HEK293T (cell line): ENCODE measurements at places on chromosomes 3 and 15.

DNA sequence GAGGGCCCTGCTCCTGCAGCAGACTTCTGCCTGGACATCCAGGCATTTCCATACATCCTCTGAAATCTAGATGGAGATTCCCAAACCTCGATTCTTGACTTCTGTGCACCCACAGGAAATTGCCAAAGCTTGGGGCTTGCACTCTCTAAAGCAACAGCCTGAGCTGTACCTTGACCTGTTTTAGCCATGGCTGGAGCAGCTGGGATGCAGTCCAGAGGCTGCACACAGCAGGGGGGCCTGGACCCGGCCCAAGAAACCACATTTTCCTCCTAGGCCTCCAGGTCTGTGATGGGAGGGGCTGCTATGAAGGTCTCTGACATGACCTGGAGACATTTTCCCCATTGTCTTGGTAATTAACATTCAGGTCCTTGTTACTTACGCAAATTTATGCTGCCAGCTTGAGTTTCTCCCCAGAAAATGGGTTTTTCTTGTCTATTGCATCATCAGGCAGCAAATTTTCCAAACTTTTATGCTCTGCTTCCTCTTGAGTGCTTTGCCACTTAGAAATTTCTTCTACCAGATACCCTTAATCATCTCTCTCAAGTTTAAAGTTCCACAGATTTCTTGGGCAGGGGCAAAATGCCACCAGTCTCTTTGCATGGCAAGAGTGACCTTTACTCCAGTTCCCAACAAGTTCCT is 11.8 kb upstream of the MYO5A start:
- DNase-seq: no peak

DNA sequence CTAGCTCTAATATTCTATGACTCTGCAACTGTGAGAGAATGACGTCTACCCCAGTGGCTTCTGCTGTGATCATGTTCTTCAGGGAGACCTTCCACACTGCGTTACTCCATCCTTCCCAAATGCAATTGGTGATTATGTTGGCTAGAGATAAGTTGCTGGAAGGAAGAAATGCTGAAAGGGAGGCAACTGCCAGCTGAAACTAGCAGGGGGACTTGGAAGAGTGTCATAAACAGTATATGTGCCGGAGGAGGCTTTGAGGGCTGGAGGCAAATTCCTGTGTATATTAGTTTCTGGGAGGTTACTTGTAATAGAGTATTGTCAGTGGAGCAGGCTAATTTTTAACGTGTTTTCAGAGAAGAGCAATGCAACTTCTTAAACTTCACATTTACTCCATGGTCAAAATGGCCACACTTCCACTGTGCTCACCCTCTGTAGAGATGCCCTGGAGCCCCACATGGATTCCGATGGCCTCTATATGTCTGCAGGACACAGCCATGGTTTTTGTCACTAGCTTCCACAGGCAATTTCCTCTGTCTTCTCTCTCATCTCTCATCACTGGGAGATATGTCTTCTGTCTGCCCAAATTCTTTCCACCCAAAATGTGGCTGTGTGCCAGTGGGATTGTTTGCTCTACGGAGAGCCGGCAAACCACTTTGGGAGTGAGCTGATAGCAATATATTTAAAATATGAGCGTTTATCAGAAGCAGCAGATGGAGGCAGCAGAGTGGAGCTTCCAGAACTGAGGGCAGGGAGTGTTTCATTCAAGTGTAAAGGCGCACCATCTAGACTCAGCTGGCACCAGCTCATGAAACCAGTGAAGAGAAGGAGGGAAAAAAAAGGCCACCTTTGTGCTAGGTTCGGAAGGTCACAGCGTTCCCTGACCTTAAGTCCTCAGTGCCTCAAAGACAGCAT is 13.3 kb upstream of the CD47 start:
- DNase-seq: no peak

- DNase-seq: no peak
Measured at GRCh38 chr3:177820683-177821316, 623.5 kb upstream of the TBL1XR1 start.

DNA sequence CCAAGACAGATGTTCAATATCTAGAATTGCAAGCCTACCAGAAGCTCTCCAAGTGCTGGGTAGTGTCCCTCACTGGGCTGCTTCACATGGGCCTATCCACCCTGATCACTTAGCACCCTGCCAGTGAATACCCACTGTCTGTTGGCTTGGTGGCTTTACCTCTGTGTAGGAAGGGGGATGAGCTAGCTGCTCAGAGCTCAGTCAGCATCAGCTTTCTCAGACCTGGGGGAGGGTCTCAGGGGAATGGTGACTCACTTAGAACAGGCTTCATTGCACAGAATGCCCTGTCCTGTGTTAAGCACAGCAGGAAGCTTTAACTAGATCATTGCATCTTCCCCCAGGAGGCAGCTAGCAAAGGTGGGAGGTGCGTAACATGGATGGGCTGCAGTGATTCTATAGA is 209.8 kb downstream of the PDCD6IP start:
- DNase-seq: no peak

DNA sequence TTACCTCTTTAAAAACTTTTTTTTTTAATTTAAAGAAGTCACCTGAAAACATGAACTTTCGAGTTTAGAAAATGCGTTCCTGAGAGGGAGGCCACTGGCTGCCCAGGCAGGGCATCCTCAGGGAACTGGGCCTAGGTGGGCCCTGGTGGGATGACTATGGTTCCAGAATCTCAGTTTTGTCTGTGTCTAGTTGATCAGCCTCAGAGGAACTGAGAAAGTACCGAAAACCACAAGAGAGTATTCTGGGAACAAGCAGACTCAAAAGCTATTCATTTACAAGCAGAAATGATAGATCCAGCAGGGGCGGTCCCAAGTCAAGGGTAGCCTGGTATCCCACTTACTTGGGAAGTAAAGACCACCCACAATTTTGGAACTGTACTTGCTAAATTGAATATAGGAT is 10.5 kb downstream of the WWTR1 start:
- no peak for DNase-seq

- DNase-seq: no peak
Measured at GRCh38 chr3:67415511-67415910, 238.9 kb downstream of the SUCLG2 start.

DNA sequence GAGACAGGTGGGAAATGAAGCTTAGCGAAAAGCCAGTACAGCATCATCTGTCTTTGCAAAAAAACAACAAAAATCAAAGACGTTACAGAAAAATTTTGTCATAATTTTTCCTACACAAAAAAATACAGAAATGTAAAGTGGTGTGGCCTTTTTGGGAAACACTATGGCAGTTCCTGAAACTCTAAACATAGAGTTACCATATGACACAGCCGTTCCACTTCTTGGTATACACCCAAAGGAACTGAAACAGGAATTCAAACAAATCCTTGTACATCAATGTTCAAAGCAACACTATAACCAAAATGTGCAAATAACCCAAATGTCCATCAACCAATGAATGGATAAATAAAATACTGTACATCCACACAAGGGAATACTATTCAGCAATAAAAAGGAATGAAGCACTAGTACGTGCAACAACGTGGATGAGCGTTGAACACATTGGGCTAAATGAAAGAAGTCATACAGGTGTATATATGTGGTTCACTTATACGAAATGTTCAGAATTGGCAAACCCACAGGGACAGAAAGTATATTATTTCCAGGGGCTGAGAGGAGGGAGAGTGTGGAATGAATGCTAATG is 46.8 kb downstream of the GLB1 start:
- DNase-seq: no peak

GRCh38 chr3:112814266-112814665 is 32.4 kb downstream of the CD200R1L start:
- no peak for DNase-seq

DNA sequence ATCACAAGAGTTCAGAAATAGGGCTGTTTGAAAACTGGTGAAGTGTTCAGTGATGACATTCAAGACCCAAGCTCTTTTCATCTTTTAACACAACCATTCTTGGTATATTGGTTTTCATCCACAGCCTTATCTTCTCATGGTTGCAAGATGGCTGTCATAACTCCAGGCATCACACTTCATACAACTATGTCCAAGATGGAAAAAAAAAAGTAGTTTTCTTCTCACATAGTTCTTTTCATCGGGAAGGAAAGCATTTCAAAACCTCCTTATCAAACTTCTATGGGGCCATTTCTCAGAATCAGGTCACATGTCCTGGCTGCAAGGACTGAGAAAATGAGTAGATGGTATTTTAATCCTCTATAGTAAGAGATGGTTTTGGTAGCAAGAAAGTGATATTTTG is 21.1 kb upstream of the MFSD1 start:
- no peak for DNase-seq

DNA sequence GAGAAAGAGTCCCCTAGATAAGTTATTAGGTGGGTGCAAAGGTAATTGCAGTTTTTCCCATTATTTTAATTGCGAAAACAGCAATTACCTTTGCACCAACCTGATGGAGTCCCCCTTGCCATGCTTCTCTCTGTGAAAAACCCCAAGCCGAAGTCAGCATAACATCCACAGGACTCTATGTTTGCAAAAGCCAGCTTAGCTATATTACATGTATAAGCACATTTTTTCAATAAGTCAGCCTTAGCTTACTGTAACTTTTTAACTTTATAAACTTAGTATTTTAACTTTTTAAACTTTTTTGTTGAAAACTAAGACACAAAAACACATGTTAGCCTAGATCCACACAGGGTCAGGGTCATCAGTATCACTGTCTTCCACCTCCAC is 21.4 kb upstream of the MUC20 start:
- no peak for DNase-seq

DNA sequence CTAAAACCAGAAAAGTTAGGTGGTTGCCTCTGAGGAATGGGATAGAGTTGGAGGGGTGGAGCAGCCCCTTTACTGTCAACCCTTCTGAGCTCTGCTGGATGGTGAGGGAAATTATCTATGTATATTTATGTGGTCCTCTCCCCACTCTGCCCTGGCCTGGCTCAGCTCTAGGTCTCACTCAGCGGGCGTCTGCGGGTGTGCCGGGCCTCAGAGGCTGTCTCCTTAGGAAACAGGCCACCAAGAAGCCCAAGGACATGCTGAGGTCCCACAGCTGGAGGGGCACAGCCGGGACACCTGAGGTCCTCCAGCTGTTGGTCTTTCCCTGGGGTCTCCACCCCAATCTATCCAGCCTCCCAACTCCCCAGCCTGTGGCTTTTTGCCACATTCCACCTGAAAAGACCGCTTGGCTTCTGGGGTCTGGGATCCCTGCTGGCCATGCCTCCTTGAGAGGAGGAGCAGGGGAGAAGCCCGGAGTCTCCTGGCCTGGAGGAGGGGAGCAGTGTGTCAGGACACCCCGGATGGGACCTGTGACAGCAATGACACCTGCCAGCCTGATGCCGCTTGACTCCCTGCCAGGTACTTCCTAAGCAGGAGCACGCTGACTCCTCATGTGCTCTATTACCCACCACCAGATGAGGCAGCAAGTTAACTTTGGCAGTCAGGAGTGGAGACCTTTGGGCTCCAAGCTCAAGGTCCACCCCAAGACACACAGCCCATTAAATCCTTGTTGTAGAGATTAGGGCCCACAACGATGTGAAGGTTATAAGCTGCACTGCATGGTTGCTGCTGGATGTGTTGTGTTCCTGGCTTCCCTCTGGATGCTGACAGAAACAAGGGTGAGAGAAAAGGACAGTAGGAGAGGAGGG is at the start of gene SLC28A1:
Gene SLC28A1, plus strand, starts transcription at position 747 of the 866 bp plus-strand sequence. CDS start 3,099 bp downstream, outside the sequence.
- no peak for DNase-seq

GRCh38 chr3:180414157-180414556 is 187.8 kb upstream of the TTC14 start:
- no peak for DNase-seq

DNA sequence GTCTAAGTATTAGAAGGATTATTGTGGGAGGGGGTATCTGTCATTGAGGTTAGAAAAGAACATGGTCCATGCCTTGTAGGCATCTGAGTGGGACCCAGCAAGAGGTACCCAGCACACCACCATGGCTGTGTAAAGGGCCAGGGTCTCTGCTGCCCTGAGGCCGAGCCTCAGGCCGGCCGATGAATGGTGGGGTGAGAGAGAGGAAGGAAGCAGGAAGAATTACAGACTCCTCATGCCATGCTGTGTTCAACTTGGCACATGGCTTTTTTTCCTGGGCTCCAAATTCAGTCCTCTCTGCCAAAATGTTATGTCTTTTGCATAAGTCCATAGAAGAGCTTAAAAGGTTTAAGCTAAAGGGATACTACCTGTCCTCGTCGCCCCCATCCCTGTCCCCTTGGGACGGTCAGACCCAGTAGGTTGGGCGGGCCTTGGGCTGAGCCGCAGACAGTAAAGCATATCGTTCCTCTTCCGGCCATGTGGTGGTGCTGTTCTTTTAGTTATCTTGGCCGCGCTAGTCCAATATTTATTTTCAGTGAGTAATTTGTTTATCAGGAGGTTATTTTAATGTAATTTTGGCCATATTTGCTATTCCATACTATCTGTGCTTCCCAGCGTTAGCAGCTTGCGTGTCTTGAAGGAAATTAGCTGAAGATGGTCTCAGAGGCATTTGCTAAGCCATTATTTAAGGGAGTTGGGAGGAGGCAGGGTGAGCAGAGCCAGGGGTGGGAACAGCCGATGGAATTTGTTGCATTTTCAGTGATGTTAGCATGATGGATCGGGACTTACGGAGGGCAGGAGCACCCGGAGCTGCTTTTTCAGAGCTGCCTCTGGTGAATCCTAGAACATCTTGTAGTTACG is 152.4 kb downstream of the AGBL1 start:
- DNase-seq: peak; percentile 56

- DNase-seq: no peak
Measured at GRCh38 chr3:38731522-38731921, 82.0 kb upstream of the SCN5A start.

GRCh38 chr3:149487598-149488197 is 13.2 kb downstream of the TM4SF4 start:
- peak; percentile 43 for DNase-seq

DNA sequence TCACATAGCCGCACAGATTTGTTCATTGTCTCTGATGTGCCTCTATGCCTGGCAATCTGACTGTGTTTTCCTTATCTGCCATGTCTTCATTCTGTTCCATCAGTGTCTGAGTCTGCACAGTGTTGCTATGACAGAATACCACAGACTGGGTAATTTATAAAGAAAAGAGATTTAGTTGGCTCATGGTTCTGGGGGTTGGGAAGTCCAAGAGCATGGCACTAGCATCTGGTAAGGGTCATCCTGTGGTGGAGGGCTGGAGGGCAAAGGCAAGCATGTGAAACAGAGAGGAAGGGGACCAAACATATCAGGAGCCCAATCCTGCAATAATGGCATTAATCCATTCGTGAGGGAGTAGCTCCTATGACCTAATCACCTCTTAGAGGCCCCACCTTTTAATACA is 11.9 kb upstream of the HCN4 start:
- DNase-seq: no peak

DNA sequence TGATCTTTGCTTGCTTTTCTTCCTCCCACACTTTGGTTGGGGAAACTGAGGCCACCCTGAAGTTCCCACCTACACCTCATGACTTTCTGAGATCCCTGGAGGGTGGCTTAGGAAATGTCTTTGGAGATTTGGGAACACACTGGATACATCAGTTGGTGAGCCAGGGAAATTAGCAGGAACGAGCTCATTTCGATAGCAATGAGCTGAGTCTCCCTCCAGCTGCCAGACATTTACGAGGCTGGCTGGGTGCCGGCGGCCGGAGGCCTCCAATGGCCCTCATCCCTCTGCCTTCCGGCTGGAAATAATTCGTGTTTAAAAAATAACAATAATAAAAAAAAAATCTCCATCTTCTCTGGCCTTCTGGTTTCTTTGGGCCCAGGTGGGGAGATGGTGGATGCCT is 38.8 kb downstream of the SMAD6 start:
- no peak for DNase-seq

- no peak for DNase-seq
Measured at GRCh38 chr15:39445931-39446330, 134.9 kb upstream of the THBS1 start.

- DNase-seq: no peak
Measured at GRCh38 chr3:65864357-65864904, 174.3 kb downstream of the MAGI1 start.
